ENCODE measurements at places on chromosomes 3 and 15.

GRCh38 chr15:81981908-81982307, 63.9 kb downstream of the MEX3B start:
- no peak for DNase-seq

DNA sequence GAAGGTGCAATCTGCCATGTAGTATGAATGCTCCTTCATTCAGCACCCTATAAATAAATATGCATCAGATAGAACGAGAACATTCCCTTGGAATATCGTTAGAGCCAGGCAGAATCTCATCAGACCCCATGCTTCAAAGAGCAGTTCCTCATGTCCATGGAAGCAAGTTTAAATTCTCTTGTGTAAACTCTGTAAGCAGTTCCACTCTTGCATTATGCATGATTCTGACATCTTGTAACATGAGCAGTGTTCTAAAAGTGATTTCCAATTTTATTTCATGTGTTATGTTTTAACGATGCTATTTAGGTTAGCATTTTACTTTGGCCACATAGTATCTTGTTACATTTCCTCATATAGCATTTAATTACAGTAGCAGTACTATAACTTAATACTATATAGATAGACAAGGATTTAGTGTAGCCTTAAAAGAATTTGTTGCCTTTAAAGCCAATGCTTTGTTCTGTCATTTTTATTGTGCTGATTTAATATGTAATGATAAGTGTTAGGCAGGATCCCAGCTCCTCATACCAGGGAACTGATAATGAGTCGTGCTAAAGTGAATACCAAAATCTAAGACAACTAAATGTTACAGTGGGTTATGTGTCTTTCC, 161.2 kb upstream of the NECTIN3 start:
- no peak for DNase-seq

- DNase-seq, result no peak
Observed at GRCh38 chr15:80242802-80243201, 9.2 kb downstream of the CTXND1 start.

- DNase-seq, result no peak
Observed at GRCh38 chr3:134609821-134610431, 40.9 kb downstream of the KY start.

DNA sequence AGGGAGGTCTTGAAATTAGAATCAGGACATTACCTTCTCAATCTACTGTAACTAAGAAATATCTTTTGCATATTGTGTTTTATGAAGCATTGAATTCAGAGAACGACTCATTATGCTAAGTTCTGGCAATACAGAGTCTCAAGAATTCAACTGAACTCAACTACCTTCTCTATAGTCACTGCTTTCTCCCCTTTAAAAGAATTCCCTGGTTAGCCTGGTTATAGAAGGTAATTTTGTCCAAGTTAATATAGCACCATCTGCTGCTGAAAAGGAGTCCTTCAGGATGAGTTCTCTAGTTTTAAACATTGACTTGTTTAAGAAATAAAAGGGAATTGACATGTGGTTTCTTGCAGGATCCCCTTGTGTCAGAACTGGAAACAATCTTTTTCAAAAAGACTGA, 60.2 kb downstream of the IL16 start:
- peak; percentile 55 for DNase-seq
